ENCODE measurements at places on chromosomes 6 and 20.

DNA sequence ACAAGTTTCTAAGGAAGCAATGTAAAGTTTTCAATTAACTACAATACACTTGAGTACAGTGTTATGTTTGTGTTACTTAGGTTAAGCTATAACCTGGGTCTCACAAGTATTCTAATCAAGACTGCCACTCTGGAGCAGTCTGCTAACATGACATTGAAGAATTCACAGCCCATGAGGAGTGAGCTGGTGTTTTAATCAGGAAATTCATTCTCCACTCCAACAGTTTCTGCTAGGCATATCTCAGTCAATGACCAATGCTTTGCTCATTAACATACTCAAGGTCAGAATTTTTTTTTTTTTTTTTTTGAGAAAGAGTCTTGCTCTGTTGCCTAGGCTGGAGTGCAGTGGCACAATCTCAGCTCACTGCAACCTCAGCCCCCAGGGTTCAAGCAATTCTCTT is 59.6 kb upstream of the SAMHD1 start:
- no peak for DNase-seq

- DNase-seq, result no peak
Observed at GRCh38 chr20:21788082-21788481, 82.6 kb downstream of the PAX1 start.

DNA sequence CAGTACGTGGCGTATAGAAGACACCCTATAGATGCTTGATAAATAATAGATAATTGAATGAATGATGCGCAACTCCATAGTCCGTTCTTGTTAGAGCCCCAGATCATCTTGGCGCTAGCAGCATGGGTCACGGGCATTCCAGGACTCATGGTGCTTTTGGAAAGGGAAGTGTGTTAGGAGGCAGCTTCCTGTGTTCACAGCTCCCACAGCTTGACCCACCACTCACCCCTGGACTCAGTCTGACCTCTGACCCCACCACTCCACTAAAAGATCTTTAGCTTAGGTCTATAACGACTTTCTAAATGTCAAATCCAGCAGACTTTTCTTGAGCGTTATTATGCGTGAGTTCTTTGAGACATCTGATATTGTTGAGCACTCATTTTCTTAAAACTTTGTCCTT is 35.8 kb upstream of the KIF16B start:
- no peak for DNase-seq

GRCh38 chr6:137903933-137904821 is 37.1 kb downstream of the TNFAIP3 start:
- no peak for DNase-seq

GRCh38 chr20:45407067-45407745 is 883 bp upstream of the DBNDD2 start:
- peak; percentile 69 for DNase-seq

GRCh38 chr6:110404607-110405006 is 10.8 kb downstream of the DDO start:
- DNase-seq, result no peak

Measured in dorsolateral prefrontal cortex (tissue), 122 donors.